ENCODE measurements at places on chromosomes 7 and 10.

GRCh38 chr10:79133416-79133815 is 64.7 kb downstream of the ZMIZ1 start:
- DNase-seq: no peak

DNA sequence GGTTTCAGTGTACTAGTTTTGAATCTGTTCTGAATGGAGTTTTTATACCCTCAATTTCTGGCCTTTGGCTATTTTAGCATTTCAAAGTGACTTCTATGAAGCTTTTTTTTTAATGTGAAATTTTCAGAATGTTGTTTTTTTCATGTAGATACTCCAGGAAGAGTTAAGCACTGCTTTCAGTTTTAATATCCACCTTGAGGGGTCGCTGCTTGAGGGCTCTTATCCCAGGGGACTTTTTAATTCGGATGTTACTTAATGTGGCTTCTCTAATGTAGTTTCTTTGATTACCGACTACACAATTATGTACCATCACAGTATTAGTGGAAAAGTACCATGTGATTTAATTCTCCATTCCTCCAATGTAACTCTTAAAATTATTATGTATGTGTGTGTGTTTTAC is 5.2 kb downstream of the IFIT5 start:
- no peak for DNase-seq

DNA sequence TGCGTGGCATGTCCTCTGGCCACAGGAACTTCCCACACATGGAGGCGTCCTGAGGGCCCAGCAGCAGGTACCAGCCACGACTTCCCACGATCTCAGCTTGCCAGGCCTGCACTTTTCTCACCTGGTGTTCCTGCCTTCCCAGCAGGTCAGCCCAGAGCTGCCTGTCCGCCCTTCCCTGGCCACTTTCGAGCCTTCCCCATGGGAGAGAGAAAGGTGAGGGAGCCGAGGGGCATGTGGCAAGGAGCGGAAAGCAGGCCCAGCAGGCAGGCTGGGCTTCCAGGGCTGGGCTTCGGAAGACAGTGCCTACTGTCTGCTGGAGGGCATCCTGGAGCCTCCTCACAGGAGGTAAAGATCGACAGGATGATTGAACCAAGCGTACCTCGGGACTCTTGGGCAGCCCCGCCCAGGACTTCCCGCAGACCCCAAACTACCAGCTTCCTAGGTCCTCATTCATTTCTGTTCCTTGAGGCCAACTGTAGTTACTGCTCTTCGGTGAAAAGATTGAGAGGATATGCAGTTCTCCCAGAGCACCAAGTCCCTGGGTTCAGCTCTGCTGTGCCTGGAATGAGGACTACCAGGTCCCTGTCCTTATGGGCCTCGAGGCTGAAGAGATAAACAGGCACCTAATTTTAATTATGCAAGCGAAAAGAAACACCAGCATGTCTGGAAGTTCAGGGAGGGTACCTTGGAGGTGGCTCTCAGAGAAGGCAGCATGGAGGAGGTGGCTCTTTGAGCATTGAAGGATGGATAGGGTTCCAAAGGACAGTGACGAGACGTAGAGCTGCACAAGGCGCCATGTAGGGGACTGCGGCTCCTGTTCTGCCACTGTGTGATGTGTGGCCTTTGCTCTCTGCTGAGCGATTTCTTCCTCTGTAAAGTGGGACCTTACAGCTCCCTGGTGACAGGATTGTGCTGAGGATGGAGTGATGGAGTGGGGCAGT is 87.8 kb downstream of the ZMIZ1 start:
- DNase-seq: no peak

DNA sequence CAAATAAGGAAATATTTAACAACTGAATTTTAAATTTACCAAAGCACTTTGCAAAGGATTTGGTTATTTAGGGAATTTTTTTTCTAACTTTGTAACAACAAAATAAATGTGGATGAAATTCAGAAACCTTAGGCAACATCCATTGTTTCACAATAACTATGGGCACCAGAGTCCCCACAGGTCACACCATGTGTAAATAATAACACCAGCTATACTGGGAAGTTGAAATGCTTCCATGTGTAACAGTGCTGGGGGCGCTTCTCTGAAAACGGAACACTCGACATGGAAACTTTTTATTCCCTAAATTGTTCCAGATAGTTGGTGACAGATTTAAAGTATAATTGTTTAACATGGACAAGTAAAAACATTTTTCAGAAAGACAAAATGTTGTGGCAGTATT is 818.6 kb downstream of the TNS3 start:
- DNase-seq: no peak

DNA sequence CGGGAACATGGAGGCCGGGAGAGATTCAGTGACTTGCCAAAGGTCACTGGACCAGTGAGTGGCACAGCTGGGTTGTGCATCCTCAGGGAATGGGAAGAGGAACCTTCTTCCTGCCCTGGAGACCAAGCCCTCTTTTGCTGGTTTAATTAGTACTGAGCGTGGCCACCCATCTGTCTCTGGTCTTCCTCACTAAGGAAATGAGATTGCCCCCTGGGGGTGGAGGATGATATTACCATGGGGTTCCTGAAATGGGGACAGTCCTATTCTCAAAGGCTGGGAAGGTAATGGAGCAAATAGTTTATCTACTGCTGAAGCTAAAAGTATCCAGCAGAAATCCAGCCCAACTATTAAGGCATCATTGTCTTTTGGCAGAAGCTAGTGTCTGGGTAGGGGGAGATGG is 98.6 kb upstream of the FGFR2 start:
- no peak for DNase-seq

DNA sequence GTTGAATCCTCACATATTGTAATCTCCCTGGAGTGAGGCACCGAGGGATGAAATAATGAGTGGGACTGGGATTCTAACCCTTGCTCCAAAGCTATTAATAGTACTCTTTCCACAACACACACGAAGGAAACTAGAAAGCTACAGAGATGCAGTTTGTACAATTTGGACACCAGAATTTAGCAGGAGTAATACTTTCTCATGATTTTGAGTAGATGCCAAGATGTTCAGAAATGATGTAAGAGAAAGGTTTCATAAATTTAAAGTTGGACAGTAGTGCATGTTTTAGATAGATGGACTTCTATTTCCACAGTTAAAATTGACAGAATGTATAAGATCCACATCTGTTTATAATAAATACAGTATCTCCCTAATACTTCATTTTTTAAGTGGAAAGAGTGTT is 46.5 kb downstream of the PRR15 start:
- no peak for DNase-seq

DNA sequence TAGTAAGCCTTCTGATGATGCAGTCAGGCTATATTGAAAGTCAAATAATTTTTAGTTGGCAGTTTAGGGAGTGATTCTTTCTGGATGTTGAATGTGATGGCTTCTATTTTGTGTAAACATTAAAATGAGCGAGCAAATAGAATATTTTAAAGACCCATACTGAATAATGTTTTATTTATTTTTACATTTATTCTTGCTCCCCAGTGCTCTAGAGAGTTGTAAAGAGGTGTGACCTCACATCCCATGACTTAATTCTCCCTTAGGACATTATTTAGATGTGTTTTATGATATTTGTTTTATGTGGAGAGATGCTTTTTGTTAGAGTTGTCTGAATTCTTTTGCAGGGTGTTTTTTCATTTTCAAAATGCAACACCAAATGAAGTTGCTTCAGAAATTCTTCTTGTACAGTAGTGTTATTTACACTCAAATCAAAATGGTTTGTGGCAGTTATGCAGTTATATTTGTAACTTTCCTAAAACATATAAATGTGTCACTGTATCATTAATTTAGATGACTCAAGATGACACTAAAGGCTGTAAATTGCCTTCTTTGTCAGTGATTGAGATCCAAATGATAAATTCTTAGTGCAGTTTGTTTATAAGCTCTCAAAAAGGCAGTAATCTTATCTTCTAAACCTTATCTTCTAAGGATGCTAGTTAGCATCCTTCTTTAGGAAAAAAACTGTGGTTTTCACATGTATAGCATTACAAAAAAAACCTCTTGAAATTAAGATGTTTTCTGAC is 12.4 kb downstream of the UMAD1 start:
- no peak for DNase-seq

DNA sequence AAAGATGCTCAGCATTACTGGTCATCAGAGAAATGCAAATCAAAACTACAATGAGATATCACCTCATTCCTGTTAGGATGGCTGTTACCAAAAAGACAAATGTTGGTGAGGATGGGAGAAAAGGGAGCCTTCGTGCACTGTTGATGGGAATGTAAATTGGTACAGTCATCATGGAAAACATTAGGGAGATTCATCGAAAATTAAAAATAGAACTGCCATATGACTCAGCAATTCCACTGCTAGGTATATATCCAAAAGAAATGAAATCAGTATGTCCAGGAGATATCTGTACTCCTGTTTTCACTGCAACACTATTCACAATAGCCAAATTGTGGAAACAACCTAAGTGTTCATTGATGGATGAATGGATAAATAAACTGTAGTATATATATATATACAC is 228.1 kb downstream of the ACTR3B start:
- no peak for DNase-seq

- no peak for DNase-seq
Measured at GRCh38 chr7:6172910-6173295, 99.5 kb downstream of the CYTH3 start.

- no peak for DNase-seq
Measured at GRCh38 chr10:127100983-127101615, 95.3 kb downstream of the INSYN2A start.

GRCh38 chr10:54002077-54002476 is 799.0 kb downstream of the PCDH15 start:
- no peak for DNase-seq
